Amygdala (tissue), 56 donors: ENCODE measurements at places on chromosomes 5 and 9.

DNA sequence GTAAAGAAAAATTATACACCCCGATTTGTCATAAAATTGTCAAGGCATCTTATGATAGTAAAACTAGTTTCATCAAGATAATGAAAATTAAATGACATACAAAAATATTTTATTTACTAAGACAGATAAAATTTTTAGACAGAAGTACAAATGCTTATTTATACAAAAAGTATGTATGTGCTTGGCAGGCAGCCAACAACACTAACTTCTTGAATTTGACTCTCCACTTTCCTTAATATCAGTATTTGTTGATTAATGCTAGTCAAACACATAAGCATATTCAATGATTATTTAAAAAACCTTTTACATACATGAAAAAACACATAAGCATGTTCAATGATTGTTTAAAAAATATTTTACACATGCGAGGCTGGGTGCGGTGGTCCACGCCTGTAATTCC lies 1079.9 kb upstream of the CDH6 start:
- DNase-seq, result no peak

- no peak for DNase-seq
Observed at GRCh38 chr5:119287547-119288111, 68.2 kb upstream of the TNFAIP8 start.

DNA sequence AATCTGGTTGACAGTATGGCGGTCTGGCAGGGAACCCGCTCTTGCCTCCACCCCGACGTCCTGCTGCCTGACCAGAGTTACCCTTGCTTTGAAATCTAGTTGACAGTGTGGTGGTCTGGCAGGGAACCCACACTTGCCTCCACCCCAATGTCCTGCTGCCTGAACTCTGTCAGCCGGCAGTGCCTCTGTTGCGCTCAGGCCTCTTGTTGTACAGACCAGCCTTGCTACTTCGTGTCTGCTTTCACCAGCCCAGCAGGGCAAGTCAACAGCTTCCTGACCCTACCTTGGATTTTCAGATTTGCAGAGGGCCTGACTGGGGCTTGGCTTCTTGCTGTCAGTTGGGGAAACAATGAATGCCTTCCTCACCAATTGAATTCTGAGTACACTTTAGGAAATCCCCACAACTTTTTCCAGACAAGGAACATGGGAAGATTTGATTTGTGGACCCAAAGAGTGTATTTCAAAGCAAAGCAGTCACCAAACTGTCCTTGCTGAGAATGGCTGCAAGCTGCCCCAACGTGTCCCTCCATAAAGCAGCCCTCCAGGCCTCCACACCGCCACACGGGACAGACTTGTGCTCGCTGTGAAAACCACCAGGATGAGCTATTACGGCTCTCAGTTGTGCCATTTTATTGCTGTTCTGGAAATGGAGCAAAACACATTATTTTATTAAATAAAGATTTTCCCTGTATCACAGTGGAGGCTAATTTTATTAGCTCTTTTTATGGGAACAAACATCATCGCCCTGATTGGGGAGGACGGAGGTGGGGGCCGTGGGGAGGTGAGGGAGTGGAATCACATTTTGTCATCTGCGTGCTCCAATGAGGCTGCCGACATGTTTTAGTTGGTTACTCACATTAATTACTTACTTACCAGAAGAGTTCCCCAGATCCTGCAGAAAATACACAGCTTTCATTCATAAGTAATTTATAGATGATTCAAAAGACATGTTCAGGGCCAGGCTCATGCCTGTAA lies 189.3 kb downstream of the AOPEP start:
- DNase-seq, result no peak

DNA sequence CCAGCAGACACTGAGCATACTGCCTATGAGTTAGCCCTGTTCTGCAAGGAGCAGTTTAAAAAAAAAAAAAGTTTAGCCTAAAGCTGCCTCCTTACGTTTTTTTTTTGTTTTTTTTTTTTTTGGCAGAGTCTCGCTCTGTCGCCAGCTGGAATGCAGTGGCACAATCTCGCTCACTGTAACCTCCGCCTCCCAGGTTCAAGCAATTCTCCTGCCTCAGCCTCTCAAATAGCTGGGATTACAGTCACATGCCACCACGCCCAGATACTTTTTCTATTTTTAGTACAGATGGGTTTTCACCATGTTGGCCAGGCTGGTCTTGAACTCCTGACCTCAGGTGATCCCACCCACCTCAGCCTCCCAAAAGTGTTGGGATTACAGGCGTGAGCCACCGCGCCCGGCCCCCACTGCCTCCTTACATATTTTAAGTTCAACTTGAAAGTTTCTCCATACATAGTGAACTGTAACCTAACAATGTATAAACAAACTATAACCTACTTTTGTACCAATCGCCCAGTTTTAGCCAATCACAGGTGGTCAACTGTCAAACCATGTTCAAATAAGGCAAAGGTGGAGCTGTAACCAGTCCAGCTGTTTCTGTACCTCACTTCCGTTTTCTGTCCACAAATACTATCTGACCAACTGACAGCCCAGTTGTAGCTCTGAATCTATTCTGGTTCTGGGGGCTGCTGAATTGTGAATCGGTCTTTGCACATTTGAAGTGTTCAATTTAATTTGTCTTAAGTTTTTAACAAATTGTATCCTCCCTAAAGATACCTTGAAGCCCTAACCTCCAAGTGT lies 17.1 kb downstream of the GKAP1 start:
- DNase-seq, result no peak

DNA sequence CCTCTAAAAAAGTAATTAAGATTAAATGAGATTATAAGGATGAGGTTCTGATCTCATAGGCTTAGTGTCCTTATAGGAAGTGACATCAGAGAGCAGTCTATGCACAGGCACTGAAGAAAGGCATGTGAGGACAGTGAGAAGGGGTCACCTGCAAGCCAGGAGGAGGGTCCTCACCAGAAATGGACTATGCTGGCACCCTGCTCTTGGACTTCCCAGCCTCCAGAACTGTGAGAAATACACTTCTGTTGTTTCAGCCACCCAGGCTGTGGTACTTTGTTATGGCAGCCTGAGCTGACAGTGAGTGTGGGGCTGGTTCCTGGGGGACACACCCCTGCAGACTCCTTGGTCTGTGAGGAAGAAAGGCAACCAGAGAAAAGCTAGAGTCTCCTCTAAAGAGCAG lies 34.7 kb upstream of the IL6ST start:
- DNase-seq, result no peak

DNA sequence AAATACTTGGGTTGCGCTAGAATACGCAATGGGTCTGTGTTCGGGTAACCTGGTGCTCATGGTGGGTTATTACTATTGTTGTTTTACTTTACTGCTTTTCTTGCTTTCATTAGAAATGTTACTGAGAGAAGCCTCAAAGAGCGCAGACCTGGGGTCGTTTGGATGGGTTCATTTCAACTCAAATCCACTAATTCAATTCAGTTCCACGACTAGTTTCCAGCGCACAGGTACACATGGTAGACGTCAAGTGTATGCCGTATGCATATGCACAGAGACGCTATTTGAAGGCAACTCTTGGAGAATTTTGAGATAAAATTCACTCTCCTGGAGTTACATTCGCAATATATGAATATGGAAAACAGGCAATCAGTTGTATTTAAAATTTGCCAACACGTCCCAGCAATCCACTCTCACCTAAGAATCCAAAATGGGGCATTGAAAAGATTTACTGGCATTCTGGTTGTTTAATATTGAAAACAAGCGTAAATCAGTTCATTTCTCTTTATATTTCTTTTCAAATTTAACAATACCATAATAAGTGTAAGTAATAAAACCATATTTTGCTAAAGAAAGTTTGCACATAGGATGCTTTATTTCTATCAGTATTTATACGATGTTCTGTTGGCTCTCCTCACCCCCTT lies 4.4 kb upstream of the PAX5 start:
- no peak for DNase-seq

GRCh38 chr5:58773744-58774441 lies 191.0 kb downstream of the RAB3C start:
- DNase-seq, result no peak

GRCh38 chr9:108911820-108912219 lies 22.1 kb downstream of the ELP1 start:
- no peak for DNase-seq

- no peak for DNase-seq
Observed at GRCh38 chr5:143036146-143036927, 266.2 kb downstream of the ARHGAP26 start.

- no peak for DNase-seq
Observed at GRCh38 chr9:7304627-7304995, 495.0 kb downstream of the DMAC1 start.

- no peak for DNase-seq
Observed at GRCh38 chr5:67459253-67459652, 262.7 kb upstream of the CD180 start.

GRCh38 chr5:83169571-83170337 lies 92.4 kb downstream of the XRCC4 start:
- no peak for DNase-seq

GRCh38 chr9:83294816-83295215 lies 231.9 kb upstream of the RASEF start:
- DNase-seq, result no peak

GRCh38 chr9:68678430-68678829 lies 26.6 kb upstream of the PIP5K1B start:
- no peak for DNase-seq

DNA sequence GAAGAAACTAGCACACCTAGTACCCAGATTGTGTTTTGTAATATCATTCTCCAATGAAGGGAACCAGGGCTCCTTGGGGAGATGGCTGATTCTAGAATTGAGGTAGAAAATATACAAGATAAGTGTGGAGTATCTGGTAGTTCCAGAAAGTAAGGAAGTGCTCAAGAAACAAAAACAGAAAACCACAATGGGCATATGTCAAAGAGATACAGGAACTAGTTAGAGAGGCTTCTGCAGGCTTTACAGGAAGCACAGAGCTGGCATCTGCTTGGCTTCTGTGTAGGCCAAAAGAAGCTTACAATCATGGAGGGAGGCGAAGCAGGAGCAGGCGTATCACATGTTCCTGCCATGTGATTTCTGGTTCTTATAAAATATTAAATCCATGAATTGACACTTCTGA lies 105.7 kb upstream of the TMEM161B start:
- DNase-seq, result no peak

GRCh38 chr9:114621561-114621960 lies 10.5 kb downstream of the TMEM268 start:
- no peak for DNase-seq

- DNase-seq, result no peak
Observed at GRCh38 chr5:149211566-149211965, 60.1 kb upstream of the AFAP1L1 start.

- DNase-seq, result no peak
Observed at GRCh38 chr5:169331292-169331852, 30.4 kb upstream of the SLIT3 start.

GRCh38 chr5:96048763-96049162 lies 87.1 kb upstream of the ELL2 start:
- no peak for DNase-seq

DNA sequence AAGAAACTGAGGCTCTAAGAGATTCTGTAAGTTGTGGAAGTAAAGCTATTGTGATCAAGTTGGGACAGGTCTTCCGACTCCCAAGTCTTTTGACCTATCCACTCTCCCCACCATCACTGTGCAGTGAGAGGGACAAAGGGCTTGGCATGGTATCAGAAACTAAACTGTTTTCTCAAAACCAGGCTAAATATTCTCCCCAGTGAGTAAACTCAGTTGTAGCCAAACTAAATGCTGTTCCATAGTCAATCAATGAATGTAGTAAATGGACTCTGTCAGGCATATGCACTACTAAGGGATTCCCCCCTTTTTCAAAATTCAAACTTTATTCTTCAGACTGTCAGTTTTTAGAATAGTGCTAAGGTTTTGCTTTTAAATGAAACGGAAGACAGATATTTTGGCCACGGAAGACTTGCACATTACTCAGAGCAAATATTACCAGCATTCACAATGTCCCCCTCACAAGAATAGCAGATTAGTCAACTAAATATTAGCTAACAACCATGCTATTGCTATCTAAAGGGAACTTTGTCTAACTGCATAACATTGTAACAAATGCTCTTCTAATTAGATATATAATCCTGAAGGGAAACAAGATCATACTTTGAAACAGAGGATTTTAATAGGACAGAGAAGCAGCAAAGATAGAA lies 7.1 kb downstream of the PRKAA1 start:
- no peak for DNase-seq

- DNase-seq, result no peak
Observed at GRCh38 chr5:80406980-80407734, 707 bp upstream of the ZFYVE16 start.

DNA sequence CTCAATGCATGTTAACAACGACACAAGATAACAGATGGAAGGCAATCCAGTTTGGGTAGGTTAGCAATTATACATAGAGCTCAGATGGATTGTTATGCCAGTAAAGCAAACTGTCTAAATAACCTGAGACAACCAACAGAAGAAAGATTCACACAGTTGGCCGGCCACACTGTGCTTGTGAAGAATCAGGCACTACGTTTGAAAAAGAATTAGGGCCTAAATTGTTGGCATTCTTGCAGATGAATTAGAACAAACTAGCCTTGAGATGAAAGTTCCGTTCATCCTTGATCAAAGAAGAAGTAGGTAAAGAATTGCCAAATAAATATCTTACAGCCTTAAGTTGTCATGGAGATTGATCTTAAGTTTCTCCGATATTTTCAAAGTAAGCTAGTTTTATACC lies 210.6 kb downstream of the CDH18 start:
- no peak for DNase-seq

DNA sequence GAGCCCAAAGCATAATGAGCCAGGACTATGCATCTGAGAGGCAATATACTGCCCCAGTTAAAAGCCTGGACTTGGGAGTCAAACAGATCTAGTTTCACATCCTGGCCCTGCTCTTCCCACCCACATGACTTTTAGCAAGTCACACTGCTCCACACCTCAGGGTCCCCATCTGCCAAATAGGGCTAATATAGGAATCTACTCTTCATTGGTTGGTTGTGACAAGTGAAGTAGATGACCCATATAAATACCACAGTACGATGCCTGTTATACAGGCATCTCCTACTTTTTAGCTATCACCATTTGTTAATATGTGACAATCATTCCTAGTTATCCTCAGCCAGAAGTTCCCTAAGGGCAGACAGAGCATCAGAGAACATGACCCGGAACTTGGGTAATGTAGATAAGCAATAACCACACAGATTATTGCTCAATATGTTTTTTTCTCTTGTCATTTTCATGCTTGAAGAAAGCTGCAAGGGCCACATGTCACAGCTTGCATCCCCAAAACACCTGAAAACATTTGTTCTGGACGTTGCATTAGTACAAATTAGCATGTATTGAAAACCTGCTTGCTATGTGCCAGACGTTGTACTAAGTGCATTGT lies 20.4 kb downstream of the ADAM19 start:
- DNase-seq, result no peak
